ENCODE measurements at places on chromosomes 3 and 15.

DNA sequence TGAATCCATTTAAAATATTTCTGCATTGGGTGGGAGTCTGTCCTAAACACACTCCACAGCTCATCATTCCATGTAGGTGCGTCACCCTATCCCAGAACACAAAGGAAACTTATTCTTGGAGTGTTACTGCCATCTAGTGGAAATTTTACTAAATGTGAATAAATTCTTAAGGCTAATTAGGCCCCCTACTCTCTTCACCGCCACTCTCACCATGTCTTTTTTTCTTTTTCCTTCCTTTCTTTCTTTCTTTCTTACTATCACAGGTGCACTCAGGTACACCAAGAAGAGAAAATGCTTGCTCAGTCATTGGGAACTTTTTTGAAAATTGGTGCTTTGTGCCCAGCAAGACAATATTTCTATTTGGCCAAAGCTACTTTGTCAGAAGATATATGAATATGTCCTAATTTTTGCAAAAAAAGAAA, 26.4 kb upstream of the ATP8B4 start:
- DNase-seq: peak; percentile 81

GRCh38 chr3:155664925-155665695, 79.8 kb downstream of the PLCH1 start:
- peak; percentile 88 for DNase-seq

GRCh38 chr3:64898941-64899340, 211.1 kb upstream of the ADAMTS9 start:
- DNase-seq: no peak

DNA sequence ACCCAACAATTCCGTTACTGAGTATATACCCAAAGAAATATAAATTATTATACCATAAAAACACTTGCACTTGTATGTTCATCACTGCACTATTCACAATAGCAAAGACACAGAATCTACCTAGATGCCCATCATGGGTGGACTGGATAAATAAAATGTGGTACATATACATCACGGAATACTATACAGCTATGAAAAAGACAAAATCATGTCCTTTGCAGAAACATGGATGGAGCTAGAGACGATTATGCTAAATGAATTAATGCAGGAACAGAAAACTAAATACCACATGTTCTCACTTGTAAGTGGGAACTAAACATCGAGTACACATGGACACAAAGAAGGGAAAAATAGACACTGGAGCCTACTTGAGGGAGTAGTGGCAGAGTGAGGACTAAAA, 185.3 kb downstream of the PYDC2 start:
- DNase-seq: no peak

DNA sequence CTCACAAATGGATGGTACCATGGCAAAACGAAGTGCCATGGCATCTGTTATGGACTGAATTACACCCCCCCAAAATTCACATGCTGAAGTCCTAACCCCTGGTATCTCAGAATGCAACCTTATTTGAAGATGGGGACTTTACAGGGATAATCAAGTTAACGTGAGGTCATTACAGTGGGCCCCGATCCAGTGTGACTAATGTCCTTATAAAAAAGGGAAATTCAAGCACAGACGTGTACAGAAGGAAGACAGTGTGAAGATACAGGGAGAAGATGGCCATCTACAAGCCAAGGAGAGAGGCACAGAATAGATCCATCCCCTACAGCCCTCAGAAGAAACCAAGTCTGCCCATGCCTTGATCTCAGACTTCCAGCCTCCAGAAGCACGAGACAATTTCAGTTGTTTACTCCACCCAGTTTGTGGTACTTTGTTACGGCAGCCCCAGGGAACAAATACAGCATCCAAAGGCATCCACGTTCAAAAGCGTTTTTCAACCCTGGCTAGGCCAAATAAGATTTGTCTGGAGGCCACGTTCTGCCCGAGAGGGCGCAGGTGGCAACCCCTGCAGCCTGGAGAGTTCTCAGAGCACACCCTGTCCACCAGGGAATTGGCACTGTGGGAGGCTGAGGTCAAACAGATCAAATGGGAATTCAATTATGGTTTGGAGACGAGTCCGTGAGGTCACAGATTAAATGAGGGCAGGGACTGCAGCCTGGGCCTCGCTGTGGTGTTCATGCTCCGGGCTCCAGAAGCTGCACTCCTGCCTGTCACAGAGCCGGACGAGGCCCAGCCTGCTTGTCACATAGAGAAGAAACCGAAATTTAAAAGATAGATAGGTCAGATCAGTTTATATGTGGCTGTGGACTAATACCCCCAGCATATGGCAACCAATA, 494.8 kb downstream of the SHQ1 start:
- no peak for DNase-seq

DNA sequence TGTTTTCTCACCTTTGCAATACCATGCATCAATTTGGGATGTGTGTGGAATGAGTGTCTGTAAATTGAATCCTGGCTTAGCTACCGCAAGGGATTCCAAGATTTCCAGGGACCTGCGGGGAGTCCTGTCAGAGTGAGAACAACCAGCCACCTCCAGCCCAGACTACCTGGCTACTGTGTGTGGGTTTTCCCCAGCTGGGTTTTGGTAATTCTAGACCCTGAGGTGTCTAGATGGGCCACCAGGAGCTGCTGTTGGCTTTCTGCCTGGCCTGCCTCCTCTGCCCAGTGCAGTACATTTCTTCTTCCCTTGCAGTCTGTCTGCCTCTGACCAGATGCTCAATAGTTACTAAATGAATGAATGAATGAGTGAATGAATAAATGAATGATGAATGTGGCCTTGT, 32.5 kb upstream of the CORO2B start:
- DNase-seq: no peak

DNA sequence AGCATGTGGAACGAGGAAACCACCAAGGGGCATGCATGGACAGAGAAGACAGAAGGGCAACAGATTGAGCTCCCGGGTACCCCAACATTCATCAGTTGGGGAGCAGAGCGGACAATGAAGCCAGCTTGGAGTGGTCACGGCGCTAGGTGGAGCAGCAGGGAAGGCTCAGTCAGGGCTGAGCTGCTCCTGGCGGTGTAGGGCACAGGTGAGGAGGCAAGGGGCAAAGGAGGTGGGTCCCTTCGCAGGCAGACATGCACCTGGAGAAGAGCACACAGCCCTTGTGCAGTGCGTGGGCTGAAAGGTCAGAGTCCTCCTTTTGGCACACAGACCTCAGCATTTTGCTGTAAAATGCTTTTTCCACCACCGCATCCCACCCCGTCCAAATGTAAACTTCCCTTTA, 90.0 kb upstream of the SLC6A6 start:
- no peak for DNase-seq

DNA sequence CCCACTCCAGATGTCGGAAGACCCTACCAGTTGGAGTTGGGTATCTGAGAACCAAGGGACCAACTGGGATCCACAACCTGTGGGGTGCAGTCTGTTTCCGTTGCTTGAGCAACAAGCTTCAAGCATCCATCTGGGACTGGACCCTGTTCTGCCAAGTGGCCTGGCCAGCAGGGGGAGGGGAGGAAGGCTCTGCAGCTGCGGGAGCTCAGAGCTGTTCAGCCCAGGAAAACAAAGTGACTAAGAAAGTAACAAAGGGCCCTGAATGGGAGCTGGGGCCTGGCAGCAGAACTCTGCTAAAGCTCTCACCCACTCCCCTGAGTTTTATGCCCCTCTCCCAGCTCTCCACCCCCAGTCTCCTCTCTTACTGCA, 2.7 kb downstream of the TYRO3 start:
- no peak for DNase-seq

GRCh38 chr3:126439968-126440708, 35.6 kb downstream of the ZXDC start:
- DNase-seq: no peak

DNA sequence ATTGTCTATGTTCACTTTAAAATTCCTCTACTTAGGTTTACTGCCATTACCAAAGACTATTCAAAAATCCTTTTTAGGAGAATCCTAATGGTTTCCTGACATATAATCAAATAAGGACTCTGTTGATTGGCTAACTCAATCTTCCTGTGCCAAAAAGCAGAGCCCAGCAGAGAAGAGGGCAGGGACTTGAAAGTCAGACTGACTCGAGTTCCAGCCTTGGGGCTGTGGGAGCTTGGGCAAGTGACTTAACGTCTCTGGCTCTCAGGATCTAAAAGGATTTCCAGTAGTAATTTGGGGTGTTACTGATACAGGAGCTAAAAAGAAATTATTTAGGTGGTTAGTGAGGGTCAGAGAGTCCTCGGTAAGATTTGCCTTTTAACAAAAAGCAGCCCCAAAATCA, 10.9 kb downstream of the CCR5 start:
- no peak for DNase-seq

- no peak for DNase-seq
These were observed 55.3 kb downstream of the MEIS2 start for GRCh38 chr15:37044915-37045648.

DNA sequence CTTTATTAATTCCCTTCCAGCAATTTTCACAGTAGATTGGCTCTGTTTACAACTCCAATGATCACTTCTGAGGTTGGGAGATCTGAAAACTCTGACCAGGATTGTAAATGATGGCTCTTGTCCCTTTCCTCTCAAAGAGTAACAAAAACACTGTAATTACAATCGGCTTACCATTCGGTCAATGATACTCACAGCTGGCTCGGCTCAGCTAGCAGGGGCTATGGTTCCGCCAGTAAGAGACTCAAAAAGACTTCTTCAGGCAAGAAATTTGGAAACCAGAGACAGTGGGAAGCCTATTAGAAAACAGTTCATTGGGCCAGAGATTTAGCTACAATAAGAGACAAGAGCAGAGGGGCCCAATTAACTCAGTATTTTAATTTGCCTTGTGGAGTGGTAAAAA, 96.6 kb downstream of the LRRC3B start:
- DNase-seq: no peak

GRCh38 chr15:98745179-98745578, 96.8 kb downstream of the IGF1R start:
- DNase-seq: peak; percentile 58

DNA sequence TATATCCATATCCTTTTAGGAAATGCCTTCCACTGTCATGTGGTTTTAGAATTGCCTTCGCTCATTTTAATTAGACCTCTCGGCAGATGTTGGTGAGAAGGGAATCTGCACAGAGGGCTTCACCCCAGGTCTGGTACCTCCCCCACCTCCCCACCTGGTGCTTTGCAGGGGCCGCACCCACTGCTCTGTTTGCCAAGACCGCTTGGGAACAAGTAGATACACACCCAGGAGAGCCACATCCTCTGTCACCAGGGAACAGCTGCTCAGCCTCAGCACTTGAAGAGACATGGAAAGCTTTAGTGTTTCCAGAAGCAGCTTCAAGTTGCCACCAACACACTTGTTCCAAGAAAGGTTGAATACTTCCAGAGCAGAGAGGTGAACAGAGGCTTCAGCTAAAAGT, 21.8 kb downstream of the LRRC31 start:
- no peak for DNase-seq

DNA sequence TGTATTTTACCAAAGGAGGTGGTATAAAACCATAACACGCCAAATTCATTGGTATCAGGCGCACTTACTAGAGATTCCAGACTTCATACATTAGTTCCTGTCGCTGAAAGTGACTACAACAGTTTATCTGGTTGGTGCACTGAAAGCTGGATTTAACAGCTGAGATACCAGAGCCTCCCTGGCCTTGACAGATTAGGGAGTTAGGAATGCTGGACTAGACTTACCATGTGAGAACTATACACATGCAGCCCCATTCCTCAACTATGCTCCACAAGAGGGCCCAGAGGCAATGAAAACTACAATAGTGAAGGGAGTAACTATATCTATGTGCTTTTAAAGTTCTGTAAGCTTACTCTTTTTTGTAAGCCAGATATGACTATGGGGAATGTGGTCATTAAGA, 174.4 kb downstream of the STAG1 start:
- DNase-seq: no peak

DNA sequence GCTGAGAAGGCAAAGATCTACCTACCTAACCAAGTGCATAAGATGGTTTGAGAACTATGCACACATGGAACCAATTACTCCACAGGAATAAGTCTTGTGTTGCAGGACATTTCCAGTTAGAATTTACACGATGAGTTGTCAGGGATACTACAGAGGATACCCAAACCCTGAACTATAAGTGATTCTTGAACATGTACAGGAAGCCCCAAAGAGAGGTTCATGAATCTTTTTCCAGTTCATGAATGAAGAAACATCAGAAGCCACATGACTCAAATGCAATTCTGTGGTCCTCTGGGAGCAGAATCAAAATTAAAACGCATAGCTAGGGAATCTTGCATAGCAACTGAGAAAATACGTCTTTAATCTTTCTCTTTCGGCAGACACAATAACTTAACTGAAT, 114.1 kb upstream of the LMCD1 start:
- DNase-seq: no peak

GRCh38 chr15:26504009-26504408, 268.9 kb downstream of the GABRB3 start:
- DNase-seq: peak; percentile 2

DNA sequence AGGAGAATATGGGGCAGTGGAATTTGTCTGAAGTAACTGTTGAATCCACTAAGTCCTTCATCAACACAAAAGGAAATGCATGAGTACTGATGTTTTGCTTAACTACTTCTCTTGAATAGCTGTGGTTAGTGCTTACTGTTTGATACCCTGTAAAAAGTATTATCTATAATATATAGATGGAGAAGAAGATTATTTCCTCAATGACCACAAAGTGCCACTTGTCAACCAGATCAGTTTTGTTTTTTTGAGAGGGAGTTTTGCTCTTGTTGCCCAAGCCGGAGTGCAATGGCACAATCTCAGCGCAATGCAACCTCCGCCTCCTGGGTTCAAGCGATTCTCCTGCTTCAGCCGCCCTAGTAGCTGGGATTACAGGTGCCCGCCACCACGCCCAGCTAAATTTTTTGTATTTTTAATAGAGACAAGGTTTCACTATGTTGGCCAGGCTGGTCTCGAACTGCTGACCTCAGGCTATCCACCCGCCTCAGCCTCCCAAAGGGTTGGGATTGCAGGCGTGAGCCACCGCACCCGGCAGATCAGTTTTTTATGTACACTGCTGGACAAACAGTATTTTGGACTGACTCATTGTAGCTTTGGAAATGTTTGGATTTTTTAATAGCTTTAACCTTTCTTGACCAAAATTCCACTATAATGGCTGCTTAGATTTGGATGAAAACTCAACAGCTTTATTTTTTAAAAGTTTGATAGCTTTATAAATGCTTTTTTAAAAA, 1.5 kb upstream of the RPLP1 start:
- DNase-seq: no peak

DNA sequence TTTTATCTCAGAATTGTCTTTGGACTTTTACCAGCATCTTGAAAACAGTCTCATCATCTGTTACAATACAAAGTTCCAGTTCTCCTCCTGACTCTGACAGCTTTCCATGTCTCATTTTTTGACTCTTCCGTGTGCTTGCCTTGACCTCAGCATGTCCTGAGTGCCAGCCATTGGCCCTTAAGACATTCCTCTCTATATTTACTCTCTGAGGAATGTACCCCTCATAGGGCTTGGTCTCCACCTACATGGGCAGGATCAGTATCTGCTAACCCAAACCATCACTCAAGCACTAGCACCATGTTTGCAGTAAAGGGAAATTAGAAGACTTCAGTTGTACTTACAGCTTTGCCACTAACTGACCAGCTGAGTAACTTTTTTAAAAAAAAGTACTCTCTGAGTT, 16.2 kb downstream of the ANKUB1 start:
- no peak for DNase-seq

- DNase-seq: no peak
These were observed 7.5 kb downstream of the PLA2G4F start for GRCh38 chr15:42148808-42149492.

GRCh38 chr3:89114841-89115223, 7.4 kb downstream of the EPHA3 start:
- DNase-seq: no peak

- DNase-seq: peak; percentile 72
These were observed 106.7 kb downstream of the GHSR start for GRCh38 chr3:172341482-172342059.

GRCh38 chr15:62950462-62950931, 92.0 kb upstream of the TPM1 start:
- no peak for DNase-seq

GRCh38 chr15:49313650-49314049, 109.4 kb upstream of the FGF7 start:
- peak; percentile 75 for DNase-seq
